ENCODE measurements at places on chromosomes 16 and 17.

- DNase-seq: no peak
Measured at GRCh38 chr16:49366669-49367068, 6.9 kb upstream of the C16orf78 start.

DNA sequence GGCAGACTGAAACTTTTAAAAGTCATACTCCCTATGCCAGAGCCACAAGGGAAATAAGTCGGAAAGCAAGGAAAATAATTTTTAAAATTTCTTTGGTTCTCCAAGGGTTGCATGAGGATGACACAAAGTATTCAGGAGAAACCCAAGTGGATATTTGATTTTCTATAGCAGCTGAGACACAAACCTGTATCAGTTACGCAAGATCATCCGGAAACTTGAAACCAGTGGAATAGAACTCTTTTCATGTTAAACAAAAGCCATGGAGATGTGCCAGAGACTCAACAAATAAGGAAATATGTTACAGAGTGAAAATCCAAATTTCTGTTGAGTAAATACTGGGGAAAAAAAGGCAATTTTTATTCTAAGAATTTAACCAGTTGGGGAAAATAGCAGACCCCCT, 294.7 kb downstream of the KIF2B start:
- no peak for DNase-seq

DNA sequence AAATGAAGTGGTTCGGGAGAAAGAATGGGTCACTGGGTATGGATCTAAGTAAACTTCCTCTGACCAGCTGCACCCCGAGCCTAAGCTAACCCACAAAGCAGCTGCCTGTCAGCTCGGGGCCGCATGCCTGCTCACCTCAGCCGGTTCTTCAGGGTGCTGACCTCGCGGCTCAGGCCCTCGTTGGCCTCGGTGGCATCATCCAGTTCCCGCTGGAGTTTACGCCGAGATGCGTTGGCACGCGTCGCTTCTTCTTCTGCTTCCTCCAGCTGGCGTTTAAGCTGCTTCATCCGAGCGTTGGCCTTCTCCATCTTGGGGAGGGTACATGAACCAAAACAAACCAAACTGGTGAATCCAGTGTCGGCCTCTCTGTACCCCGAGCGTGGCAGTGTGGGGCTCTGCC, 41.1 kb downstream of the NDEL1 start:
- DNase-seq: no peak

GRCh38 chr17:1916316-1916715, 86.5 kb downstream of the RPA1 start:
- no peak for DNase-seq

DNA sequence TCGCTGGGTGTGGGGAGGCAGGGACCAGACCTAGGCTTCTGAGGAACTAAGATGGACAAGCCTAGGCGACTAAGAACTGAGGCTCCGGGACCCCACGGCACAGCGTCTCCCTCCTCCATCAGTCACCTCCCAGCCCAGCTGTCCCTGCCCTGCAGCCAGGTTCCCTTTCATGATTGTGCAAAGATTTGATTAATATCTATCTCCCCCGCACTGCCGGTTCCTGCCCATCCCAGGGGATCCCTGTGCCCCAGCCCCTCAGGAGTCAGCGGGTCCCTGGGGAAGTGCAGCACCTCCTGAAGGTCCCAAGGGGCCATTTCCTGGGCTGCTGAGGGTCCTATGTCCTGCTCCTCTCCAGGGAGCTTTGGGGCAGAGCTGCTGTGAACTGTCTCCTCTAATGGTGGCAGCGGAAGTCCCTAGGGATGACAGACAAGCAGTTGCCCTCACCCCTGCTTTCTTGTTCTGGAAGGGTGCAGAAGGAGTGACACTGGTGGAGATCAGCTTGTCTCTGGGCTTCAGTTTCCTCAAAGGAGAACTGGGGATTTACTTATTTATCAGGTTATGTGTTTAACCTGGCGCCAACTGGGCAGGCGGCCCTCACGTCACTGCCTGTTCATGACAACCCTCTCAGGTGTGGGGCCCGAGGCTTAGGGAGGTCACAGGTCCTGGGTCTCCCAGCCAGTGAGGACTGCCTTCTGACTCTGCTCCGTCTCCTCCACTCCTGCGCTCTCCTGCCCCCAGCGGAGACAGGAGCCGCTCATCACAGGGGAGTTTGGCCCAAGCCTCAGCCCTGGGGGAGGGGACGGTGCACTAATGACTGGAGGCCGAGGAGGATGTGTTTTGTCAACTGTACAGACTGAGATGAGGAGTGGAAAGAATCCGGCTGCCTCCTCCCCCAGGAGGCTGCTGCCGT, 1.9 kb upstream of the C16orf74 start:
- DNase-seq: no peak

- DNase-seq: no peak
Measured at GRCh38 chr16:85284141-85284817, 172.0 kb upstream of the CIBAR2 start.

GRCh38 chr16:66610111-66610820, 5.8 kb downstream of the CMTM3 start:
- peak; percentile 63 for DNase-seq

GRCh38 chr16:81521141-81521626, 76.6 kb downstream of the CMIP start:
- peak; percentile 82 for DNase-seq

GRCh38 chr17:76528156-76528527, 9.4 kb downstream of the CYGB start:
- DNase-seq: peak; percentile 81

DNA sequence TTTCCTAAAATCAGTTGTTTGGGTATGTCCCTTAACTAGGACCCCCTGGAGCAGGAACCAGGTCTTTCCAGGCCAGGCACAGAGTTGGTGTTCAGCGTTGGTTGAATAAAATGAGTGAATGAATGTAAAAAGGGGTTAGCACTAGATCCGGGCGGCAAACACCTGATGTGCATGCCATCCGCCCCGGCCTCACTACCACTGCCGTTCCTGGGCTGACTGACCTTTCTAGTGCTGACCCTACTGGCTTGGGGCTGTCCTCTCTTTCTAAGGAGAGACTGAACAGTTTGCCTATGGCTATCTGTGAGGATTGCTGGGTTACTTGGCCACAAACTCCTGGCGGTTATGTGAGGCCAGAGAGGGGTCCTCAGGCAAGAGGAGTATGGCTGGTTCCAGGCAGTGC, 10.1 kb upstream of the PHF12 start:
- DNase-seq: peak; percentile 68

DNA sequence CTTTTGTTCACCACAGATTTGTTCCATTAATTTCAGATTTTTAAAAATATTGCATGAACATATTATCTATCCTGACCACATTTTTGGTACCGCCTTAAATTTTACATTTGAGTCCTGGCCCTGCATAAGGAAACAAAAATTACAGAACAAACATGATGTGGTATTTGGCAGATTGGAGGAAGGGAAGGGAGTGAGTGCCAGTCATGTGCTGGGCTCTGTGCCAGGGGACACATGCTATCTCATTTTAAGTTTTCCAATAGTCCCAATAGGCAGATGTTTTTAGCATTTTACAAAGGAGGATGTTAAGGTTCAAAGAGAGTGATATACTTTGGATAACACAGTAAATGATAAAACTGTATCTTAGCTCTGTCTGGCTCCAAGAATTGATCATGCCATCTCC, 185.1 kb downstream of the CDK5R1 start:
- peak; percentile 88 for DNase-seq

DNA sequence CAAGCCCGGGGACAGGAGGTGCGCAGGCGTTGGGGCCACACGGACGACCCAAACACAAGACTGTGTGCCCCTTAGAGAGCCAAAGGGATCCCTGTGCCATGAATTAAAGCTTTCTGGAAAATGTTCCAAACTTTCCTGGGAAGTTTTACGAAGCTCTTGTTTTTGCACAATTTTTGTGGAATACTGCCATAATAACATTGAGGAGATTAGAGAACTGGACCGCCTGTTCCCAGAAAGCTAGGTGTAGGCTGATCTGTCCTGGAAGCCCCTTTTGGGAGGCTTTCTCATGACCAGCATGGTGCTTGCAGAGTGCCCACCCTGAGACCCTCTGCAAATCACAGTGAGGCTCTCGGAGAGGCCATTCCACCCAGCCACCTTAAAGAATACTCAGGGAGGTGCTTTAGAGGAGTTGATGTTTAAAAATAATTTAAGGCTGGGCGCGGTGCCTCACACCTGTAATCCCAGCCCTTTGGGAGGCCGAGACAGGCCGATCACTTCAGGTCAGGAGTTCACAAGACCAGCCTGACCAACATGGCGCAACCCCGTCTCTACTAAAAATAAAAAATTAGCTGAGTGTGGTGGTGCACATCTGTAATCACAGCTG, 1.1 kb downstream of the KDM8 start:
- DNase-seq: no peak

- DNase-seq: peak; percentile 65
Measured at GRCh38 chr17:511833-512251, 159.2 kb upstream of the RPH3AL start.

GRCh38 chr16:12535535-12536411, 267.9 kb downstream of the CPPED1 start:
- DNase-seq: no peak

DNA sequence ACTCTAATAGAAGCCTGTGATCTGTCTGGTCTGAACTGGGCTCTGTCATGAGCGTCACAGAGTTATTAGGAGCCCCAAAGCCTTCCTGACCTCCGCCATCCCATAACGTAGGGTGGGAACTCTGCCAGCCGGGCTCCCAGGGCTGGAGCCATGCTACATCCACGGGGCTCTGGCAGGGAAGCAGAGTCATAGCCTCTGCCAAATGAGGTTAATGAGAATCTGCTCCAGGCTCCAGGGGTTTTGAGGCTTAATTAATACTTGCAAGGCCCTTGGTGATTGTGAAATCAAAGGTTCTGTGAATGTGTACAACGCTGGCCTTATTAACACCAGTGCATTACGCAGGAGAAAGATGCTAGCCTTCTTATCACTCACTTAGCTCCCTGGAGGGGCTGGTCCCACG, 42.4 kb upstream of the ZFP90 start:
- no peak for DNase-seq

- DNase-seq: no peak
Measured at GRCh38 chr17:17668358-17668757, 12.9 kb upstream of the RAI1 start.

DNA sequence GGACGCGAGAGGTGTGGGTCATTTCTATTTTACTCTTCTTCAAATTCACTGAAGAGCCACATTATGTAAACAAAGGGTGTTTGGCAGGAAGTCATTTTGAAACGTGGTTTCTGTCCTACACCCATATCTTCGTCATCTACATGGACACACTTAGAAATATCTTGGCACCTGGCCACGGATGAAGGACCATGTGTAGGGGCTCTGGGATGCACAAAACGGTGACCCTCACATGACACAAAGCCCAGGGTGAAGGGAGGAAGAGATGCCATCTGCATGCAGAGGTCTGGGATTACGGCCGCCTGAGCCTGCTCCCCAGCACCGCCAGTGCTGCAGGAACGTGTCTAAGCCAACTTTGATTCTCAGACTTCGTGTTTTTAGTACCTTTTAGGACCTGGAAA, 130.2 kb upstream of the CHMP6 start:
- peak; percentile 42 for DNase-seq

DNA sequence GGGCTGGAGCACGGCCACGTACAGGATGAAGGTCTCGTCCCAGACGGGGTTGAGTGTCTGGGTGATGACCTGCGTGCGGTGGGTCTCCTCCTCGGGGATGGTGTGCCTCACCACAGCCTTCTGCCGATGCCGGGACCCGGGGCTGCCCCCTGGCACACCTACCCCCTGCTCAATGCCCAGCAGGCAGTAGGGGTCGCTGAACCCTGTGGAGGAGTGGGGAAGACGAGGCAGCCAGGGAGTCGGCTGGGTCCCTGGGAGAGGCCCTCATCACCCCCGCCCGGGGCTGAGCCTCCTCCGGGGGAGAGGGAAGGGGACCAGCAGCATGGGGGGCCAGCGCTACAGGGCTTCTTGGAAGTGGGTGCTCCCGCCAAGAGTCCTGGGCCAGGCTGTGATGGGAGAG, 1.8 kb downstream of the UNC13D start:
- DNase-seq: no peak

DNA sequence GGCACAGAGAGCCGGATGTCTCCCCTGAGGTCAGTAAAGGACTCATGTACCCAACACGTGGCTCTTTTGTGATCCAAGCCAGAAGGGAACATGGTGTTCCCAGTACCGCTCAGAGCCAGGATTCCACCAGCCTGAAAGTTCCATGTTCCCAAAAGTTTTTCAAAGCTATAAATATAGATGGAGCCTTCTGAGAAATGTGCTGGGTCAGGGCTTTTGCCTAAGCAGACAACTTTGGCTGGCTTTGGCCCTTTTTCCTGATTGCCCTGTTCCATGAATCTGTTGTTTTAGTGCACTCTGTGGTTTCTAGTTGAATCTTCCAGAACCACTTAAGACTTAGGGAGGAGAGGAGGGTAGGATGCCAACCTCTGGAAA, 128.5 kb upstream of the HS3ST2 start:
- peak; percentile 87 for DNase-seq

- no peak for DNase-seq
Measured at GRCh38 chr17:41717408-41718286, 5.5 kb downstream of the GAST start.

DNA sequence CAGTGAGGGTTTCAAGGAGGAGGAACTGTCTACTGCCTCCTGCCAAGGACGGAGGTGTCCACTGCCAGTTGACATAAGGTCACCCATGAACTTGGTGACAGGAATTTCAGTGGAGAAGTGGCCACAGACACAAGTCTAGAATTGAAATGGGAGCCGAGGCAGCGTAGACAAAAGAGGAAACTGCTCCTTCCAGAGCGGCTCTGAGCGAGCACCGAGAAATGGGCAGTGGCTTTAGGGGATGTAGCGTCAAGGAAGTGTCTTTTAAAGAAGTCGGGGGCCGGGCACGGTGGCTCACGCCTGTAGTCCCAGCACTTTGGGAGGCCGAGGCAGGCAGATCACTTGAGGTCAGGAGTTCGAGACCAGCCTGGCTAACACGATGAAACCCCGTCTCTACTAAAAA, 3.1 kb upstream of the SERPINF1 start:
- DNase-seq: no peak

- peak; percentile 95 for DNase-seq
Measured at GRCh38 chr17:76726776-76727718, at the start of gene METTL23. METTL23 (plus strand) TSS chr17:76726839; CDS start chr17:76729711, 2,872 bp downstream.

- no peak for DNase-seq
Measured at GRCh38 chr16:4586291-4586690, 28.4 kb downstream of the UBALD1 start.

- peak; percentile 74 for DNase-seq
Measured at GRCh38 chr17:77492446-77493237, 351.9 kb downstream of the SEC14L1 start.

DNA sequence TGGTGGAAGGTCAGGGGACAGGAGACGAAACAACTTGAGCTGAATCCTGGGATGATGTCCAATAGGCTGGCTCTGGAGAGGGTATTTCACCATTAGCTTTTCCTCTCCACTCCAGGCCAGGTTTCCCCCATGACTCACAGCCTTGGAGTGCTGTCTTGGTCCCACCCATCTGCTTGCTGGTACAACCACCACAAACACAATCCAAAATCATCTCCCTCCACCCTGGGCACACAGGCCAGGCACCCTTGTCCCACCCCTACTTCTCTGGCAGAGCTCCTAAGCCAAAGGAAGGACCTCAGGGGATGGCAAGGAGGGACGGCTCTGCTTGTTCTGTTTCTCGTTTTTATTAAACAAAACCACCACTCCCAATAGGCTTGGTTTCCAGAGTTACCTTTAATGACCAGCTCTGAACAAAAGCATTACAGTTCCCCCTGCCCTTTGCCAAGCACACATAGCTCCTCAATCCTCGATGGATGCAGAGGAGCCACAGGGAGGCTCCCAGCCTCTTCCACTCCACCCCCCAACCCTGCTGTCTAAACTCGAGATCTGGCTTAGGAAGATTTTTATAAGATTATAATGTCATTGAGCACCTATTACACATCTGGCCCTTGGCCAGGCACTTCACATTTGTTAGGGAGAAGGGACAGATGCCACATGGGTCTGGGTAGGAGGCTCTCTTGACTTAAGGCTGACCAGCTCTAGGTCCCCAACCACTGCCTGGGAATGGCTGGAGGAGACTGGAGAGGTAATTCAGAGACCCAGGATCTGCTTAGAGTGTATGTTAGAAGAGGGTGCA, 13.3 kb downstream of the CAVIN1 start:
- peak; percentile 91 for DNase-seq
